ENCODE measurements at places on chromosomes 5 and 9. TPM values are rescaled to one million over a fixed set of nuclear protein-coding genes. Genes with fewer than 3 reads are reported as not detected.

Gene RNF183
- total RNA-seq, result 0.19 TPM

Gene IFNA17
- not detected for total RNA-seq

Gene SLC6A7
- not detected for total RNA-seq

Gene PCDHB9
- total RNA-seq, result 0.09 TPM

Gene ZNF618
- 9.3 TPM for total RNA-seq

Gene MAMDC2
- 0.27 TPM for total RNA-seq
